ENCODE measurements at places on chromosomes 3 and 15.

DNA sequence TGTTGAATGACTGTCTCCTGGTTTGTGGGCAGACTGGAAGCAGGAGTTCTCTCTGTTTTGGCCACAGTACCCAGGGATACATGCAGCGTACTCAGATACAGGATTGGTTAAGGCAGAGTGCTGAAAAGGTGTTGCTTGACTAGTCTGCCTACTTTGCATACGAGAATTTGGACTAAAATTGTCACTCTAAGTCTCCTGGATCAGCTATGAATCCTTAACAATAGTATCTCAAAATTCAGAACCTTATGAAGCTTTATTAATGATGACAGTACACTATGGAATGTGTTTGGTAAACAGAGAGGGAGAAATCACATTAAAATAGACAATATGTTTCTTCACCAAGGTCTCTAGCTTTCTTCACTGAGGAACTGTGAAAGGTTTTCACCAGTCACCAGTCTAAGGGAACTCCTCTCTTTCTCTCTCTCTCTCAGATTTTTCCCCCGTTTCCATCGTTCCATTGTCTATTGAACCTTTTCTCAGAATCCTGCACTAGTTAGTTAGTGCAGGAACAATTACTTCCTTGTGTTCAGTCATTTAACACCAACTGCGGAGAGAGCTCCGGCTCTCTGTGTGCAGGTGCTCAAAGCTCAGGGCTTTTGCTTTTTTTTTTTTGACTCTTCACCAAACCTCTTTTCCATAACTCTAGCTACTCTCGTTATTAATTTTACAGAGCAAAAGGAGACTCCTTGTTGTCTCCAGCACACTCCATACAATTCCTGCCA is 85.9 kb upstream of the FNDC3B start:
- no peak for DNase-seq

GRCh38 chr3:62493109-62493801 is 119.9 kb upstream of the FEZF2 start:
- no peak for DNase-seq

DNA sequence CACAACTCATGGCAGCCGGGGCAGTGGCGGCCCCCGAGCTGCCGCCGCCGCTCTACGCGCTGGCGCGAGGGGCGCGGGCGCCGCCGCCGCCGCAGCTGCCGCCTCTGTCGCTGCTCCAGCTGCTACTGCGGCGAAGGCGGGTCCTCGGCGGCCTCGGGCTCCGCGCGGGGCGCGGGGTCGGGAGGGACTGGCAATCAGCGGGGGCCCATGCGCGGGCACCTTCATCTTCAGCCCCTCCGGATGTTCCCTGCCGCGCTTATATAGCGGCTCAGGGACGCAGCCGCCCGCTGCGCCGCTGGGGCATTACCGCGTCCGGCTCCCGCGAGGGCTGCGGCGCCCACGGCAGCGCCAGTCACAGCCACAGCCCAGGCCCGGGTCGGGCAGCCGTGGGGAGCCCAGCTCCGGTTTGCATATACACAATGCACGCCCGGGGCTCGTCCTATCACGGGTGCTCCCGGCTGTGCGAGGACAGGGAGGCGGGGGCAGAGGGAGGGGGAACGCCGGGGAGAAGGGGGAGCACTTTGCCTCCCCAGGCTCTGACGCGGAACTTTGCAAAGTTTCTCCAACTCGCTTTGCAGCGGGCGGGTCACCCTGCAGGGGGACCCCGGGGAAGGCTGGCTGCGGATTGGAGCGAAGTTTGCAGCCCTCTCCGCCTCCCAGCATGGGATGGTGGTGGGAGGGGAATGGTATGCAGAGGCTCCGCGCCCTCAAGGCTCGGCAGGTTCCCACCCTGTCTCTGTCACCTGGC is at the start of gene VGLL3:
TSS of gene VGLL3 (minus strand) at position 416 of the 748 bp plus-strand sequence. CDS start at position 10, 406 bp downstream.
- no peak for DNase-seq

DNA sequence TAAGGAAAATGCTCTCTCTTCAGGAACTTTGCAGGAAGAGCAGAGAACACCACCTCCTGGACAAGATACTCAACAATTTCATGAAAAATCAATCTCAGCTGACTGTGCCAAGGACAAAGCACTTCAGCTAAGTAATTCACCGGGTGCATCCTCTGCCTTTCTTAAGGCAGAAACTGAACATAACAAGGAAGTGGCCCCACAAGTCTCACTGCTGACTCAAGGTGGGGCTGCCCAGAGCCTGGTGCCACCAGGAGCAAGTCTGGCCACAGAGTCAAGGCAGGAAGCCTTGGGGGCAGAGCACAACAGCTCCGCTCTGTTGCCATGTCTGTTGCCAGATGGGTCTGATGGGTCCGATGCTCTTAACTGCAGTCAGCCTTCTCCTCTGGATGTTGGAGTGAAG is 200.5 kb downstream of the AKAP13 start:
- DNase-seq, result no peak

DNA sequence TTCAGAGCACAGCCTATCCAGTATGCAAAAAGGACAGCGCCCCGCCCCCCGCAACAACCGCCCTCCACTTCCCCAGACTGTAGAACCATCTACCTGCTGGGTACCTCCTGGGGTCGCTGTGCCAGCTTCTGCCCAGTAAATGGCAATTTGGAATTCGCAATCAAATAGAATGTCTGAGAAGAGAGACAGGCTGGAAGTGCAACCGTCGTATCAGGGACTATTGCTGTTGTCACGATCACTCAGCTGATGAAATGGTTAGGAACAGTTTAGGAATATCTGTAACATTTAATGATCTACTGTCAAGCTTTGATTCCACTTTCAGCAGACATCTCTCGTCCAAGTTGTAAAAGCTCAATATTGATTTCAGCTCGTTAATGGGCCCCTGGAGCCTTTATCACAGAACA is 13.3 kb upstream of the PARL start:
- DNase-seq, result no peak

- DNase-seq, result no peak
These were observed 125.3 kb downstream of the EBLN2 start for GRCh38 chr3:73186741-73187140.

GRCh38 chr15:96121086-96121920 is 209.2 kb upstream of the NR2F2 start:
- DNase-seq, result no peak

- no peak for DNase-seq
These were observed 54.0 kb downstream of the LHFPL4 start for GRCh38 chr3:9499455-9500107.

DNA sequence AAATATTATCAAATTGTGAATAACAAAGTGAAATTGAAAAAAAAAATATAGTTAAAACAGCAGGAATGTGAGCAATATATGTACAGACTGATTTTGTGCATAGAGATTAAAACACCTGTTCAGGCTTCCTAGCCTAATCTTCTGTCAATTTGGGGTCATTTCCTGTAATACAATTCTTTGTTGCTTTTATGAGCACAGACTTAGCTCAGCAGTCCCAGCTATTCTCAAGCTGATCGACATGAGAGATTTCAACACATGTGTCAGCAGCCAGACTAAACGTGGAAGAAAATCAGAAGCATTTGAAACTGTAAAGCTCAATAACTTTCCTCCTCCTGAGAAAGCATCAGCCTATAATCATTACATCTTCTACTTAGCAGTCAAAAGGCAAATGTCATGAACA is 1.6 kb upstream of the FHIT start:
- DNase-seq, result no peak

DNA sequence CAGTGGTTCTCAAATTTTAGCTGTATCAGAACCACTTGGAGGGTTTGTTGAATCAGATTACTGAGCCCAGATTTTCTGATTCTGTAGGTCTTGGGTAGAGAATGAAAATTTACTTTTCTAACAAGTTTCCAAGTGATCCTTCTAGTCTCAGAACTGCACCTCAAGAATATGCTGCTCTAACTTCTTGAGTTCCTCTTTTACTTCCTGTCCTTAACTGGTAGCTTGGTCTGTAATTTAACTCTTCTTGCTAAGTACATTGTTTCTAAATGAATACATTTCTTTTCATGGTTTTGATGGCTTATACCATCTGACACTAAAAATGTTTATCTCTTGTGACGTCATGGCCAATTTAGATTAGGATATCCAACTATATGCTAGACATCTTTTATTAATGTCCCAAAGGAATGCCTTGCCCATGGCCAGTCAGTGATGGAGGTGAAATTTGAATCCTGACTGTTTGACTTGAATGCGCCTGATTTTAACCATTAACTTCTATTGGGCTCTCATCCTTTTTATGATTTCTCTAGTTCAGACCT is 262.6 kb upstream of the NAALADL2 start:
- no peak for DNase-seq

DNA sequence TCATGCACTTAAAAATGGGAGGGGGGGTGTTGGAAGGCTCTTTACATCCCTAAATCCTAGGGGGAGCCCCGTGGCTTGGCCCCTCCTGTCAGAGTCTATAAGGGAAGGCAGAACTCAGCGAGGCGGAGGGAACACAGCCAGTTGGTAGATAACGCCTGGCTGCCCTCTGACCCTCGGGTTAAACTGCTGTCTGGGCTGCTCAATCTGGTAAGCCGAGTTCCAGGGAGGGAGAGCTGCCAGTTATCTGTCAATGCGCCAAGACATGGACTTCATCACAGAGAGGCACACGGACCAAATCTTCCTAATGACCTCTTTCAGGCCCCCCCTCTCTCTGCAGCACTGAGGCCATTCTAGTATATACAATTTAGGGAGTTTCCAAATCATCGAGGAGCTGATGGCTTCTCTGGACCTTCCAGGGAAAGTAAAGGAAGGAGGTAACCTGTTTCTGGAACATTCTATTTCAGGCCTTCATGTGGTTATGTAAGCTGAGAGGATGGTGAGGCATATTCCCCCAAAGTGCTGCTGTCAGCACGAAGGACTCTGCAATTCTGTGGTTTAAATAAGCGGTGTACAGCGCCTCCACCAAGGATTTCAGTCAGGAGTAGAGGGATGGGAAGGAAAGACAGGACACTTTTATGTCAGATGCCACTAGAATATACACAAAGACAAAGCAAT is 349.0 kb downstream of the MCTP2 start:
- no peak for DNase-seq

DNA sequence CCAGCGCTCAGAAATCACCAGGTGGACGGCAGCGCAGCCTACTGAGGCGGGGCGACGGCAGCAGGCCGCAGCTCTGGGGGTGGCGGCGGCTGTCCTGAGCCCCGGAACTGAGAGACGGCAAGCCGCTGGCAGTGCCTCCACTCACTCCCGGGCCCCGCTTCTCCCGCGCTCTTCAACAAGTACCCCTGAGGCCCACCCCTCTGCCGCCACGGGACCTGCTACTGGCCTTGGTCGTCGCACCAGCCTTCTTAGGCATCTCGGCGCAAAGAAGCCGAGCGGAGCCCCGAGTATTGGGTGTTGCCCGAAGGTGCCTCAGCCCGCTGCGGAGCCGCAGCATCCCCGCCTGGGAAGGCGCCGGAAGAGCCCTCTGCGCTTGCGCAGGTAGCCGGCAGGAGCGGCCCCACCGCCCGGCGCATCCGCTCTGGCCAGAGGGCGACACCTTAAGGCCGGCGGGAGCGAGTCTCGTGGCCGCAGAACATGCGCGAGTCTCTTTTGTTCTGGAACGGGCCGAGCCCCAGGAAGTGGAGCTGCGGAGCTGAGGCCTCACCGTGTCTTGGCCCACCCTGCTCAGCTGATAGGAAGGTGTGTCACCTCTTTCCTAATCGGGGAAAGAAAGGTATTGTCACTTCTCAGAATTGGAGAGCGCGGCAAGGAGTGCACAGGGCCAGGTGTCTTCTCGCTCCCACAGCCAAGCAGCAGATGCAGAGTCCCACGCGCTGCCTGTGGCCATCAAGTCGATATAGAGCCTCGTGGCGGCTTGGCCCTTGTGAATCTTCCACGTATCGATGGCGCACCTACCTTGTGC is at the start of gene C15orf40:
TSS of gene C15orf40 (minus strand) at position 369 of the 805 bp plus-strand sequence. CDS start at position 337, 32 bp downstream.
- peak; percentile 77 for DNase-seq

GRCh38 chr15:31456354-31457060 is 129.9 kb downstream of the KLF13 start:
- peak; percentile 1 for DNase-seq

GRCh38 chr15:58543664-58544335 is 112.0 kb downstream of the LIPC start:
- no peak for DNase-seq

All from activated CD4-positive, alpha-beta T cell treated with anti-CD3 and anti-CD28 coated beads for 1 hour (primary cell).